Activated T-helper 1 cell treated with Interleukin-2 at 50 U/mL for 16 hours (primary cell): ENCODE measurements at places on chromosomes 7 and 10.

- no peak for DNase-seq
Measured at GRCh38 chr10:69403519-69403918, 13.2 kb downstream of the TACR2 start.

GRCh38 chr7:17787257-17787656, 153.0 kb downstream of the SNX13 start:
- DNase-seq: no peak

GRCh38 chr10:44863344-44864047, 47.6 kb upstream of the TMEM72 start:
- no peak for DNase-seq

DNA sequence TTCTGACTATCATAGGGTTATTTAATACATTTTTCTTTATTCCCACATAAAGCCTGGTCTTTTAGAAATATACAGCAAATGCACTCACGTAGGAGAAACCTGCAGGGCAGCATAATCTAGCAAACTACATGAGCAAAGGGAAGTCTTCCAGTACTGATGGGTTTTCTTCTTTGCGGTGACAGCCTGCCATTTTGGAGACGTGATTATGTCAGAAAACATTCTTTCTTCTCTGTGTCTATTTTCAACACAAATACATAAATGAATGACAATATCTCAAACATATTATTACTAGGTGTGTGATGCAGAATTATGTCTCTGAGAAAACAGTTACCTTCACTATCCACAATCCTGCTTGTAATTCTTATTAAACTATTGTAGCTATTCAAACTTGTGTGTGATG, 425.0 kb downstream of the GPAM start:
- no peak for DNase-seq

DNA sequence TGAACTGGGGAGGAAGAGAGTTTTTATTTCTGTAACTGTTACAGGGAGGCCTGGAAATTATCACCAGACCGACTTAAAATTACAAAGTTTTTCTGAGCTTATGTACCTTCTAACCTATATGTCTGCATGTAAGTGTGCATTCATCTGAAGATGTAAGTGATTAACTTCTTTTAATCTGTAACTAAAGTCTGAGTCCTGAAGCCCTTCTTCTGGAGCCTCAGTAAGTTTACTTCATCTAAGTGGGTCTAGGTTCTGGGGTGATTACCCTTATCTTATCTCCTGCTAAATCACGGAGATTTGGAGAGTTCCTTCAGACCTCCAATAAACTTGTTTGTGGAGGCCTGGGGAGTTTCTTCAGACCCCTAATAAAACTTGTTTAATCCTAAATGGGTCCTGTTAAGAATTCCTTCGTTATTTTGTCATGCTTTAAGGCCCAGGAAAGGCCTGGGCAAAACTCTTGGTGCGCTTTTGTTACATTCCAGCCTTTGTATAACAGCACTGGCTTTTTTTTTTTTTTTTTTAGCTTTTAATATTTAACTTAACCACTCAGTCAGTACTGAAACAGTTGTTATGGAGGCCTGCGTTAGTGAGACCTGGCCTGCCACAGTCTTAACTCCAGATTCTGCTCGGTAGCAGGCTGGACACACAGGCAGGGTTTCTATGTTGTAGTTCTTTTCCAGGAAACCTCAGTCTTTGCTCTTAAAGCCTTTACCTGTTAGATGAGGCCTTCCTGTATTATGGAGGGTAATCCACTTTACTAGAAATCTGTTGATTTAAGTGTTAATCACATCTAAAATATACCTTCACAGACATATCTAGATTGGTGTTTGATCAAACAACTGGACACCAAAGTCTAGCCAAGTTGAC, 33.0 kb downstream of the TPST1 start:
- no peak for DNase-seq

- no peak for DNase-seq
Measured at GRCh38 chr10:5616046-5616445, 50.3 kb downstream of the ASB13 start.

GRCh38 chr7:148402159-148402558, 188.4 kb upstream of the C7orf33 start:
- DNase-seq: no peak

GRCh38 chr10:86824151-86824550, 67.7 kb downstream of the BMPR1A start:
- DNase-seq: no peak

DNA sequence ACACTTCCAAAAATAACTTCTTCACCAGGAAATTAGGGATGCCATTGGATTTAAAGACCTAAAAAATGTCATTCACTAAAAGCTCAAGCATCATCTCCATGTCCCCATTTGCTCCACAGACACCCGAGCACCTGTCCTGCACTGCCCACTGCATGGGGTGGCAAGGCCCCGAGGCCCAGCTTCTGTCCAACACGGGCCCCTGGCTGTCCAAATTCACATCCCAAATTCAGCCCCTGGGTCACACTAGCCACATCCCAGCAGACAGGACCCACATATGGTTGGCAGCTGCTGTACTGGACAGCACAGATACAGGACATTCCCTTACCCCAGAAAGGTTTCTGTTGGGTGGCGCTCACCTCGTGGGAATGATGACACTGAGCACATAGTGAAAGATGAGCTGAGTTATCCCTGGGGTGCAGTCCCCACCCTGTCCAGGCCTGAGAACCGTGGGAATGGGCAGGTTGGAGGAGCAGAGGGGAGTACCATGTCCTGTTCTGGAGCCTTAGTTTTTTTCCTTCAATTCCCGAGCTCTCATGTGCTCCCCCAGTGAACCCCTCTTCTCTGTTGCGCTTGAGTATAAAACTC, 55.3 kb downstream of the CSGALNACT2 start:
- no peak for DNase-seq

- no peak for DNase-seq
Measured at GRCh38 chr10:127374901-127375300, 174.2 kb upstream of the NPS start.

DNA sequence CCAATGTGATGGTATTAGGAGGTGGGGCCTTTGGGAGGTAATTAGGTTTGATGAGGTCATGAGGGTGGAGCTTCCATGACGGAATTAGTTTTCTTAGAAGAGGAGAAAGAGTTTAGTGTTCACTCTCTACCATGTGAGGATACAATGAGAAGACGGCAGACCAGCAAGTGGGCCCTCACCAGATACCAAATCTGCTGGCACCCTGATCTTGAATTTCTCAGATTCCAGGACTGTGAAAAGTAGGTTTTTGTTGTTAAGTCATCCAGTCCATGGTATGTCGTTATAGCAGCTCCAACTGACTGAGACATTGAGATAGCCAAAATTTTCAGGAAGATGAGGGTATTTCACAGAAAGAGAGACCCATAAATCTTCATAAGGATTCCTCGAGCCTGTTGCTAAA, 3.6 kb upstream of the TMEM196 start:
- DNase-seq: no peak

DNA sequence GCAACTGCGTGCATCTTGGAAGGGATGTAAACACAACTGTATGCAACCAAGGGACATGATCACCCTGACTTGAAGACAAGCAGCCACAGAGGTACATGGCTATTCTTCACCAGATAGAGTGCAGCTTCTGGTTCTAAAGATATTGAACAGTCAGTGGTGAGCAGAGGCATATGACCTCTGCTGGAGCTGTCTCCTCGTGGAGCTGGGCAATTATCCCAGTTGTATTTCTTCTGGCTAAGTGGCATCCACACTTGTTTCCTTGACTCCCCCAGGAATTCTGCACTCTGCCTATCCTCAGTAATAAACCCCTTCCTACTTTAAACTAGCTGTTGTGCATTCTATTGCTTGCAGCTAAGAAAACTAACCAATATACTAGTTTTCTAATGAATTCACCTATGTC, 216.8 kb downstream of the THSD7A start:
- DNase-seq: no peak

DNA sequence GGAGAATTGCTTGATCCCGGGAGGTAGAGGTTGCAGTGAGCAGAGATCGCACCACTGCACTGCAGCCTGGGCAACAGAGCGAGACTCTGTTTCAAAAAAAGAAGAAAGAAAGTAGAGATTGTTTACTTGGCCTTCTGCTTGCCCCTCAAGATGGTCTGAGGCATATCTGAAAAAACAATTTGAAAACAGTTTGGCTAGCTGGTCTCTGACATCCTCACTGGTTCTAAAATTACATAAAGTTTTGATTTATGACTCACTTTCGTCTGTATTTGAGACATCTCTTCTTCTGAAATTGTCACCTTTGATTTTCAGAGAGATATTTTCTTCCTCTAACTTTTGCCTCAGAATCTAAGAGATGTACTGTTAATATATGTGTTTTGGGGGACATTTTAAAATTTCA, 49.6 kb upstream of the HELLS start:
- DNase-seq: no peak

DNA sequence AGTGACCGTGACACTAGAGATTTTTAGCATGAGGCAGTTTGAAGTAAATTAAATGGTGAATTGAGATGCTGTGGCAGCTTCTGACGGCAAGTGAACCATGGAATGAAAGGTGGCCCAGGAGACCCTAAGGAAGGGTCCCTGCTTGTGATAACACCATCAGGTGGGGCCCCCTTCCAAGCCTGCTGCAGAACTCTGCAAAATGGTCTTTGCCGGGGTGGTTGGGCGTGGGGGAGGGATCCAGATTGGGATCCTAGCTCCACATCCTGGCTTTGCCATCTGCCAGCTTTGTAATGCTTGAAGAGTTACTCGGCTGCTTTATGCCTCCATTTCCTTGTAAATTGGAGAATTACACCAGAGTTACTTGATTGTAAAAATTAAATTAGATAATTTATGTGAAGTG, 222.6 kb upstream of the NFE2L3 start:
- DNase-seq: no peak

DNA sequence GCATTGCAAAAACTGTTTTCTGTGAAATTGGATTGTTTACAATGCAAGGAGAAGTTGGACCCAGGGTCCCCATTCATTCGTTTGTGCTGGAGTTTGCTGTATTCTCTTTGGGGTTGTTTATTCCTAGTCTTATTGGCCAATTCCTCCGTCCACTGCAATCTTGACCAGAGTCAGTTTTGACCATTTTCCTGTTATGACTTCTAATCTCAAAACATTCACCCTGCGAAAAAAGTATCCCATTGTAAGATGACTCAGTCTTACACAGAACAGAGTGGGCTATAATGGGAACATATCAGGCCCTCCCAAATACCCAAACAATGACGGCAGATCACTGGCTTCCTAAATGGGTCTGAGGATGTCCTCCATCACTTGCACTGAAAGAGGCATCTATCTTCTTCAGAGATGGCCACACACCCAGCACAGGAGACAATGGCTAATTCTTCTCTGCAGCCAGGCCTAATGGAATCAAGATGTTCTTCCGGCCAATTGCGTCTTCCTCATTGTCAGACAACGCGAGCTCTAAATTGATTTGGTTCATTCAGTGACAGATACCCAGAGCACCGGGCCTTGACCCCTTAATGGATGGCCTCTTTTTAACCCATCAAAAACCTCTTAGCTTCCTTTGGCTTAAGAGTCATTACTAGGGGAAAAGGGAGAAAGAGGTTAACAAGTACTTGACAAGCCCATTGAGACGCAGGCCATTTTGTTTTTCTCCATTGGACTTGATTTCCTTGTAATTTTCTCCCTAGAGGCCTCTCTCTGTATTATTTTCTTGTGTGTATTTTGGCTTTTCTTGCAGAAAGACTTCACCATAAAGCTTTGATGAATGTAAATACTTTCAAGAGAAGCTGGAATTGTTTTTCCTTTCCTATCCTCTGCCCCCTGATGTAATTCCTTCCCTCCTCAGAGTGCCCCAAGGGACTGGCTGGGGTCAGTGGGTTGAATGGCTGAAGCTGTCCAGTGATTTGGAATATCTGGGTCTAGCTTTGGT, 129.6 kb downstream of the PRPF18 start:
- DNase-seq: no peak

- no peak for DNase-seq
Measured at GRCh38 chr10:52525761-52526160, 211.7 kb downstream of the DKK1 start.

DNA sequence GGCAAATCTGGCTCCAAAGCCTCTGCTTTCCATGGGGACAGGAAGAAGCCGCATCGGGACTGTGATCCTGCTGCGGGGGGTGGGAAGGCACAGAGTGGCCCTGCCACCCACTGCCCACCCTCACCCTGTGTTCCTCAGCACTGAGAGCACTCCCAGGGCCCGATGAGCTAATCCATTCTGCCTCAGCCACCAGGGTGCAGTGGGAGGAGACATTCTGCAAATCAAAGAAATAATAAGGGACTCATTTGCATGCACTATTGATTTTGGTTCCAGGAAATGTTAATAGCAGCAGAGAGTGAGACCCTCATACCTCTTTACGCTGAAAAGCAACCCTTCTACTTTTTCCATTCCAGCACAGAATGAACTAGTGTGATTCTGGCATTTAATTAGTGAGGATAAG, 572.8 kb downstream of the INHBA start:
- no peak for DNase-seq

DNA sequence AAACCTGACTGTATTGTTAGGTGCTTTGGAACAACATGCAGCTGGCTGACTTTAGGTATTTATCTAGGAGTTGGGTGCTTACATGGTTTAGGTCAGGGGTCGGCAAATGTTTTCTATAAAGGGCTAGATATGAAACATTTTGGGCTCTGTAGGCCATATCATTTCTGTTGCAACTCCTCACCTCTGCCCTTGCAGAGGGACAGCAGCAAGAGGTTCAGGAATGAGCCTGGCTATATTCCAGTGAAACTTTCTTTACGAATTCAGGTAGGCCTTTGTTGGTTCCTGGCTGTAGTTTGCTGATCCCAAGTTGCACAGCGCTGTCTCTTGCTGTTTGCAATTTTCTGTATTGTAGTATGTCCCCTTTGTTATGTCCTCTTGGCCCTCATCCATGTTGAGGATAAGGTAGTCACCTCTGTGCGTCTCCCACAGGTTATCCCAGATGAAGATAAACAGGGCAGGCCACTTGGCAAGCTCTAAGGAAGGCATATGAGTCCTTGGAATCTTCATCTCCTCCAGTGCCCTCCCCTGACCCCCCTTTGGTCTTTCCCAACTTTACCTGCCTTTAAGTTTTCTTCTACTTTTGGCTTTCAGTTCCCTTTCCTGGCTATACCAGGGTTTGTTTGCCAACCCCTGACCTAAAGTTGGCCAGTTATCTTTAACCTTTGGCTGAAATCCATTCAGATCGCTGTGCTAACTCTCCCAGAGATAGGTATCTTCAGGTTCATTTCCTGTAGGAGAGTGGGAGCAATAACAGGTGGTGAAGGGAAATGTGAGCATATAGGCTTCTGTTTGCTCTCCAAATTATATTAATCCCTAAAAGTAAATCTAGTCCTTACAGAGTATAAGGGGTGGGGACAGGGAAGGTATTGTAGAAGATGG, 36.1 kb downstream of the SGPL1 start:
- no peak for DNase-seq

GRCh38 chr10:99938563-99938962, 71.2 kb downstream of the DNMBP start:
- no peak for DNase-seq

- DNase-seq: no peak
Measured at GRCh38 chr7:151243408-151244195, 4.9 kb downstream of the SMARCD3 start.
